Small intestine (tissue), 16 donors: ENCODE measurements at places on chromosomes 12 and 14. TPM values are rescaled to one million over a fixed set of nuclear protein-coding genes. Genes with fewer than 3 reads are reported as not detected.

DNA sequence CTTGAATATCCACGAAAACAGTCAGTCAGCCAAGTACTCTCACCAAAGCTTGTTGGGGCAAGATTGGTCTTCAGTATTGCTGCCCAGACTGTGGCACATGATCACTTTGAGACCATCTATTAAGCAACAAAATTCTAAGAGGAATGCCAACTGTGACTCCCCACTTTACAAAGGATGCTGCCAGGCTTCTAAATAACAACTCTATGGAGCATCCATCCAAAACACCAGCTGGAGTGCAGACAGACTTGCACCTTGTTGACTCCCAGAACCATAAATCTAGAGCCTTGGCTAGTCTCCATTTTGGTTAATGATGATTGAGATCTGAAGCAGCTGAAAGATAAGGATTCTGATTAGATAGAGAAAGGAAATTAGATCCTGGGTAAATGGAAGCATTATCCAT, 132.8 kb downstream of the DIO2 start:
- no peaks in the 10 kb centered on the region for H3K36me3 ChIP-seq
- H3K4me1 ChIP-seq = no peaks in the 10 kb centered on the region
- no peak overlapping the region for H3K4me3 ChIP-seq
- no peaks in the 10 kb centered on the region for H3K27me3 ChIP-seq
- no peak for DNase-seq

GRCh38 chr14:37579274-37579673, 15.8 kb downstream of the FOXA1 start:
- no peak for DNase-seq
- peaks cover 4% of the 10 kb centered on the region for H3K4me1 ChIP-seq
- H3K4me3 ChIP-seq = no peak overlapping the region
- H3K27ac ChIP-seq = no peak overlapping the region
- H3K36me3 ChIP-seq = no peaks in the 10 kb centered on the region
- peaks cover 3% of the 10 kb centered on the region for H3K27me3 ChIP-seq

DNA sequence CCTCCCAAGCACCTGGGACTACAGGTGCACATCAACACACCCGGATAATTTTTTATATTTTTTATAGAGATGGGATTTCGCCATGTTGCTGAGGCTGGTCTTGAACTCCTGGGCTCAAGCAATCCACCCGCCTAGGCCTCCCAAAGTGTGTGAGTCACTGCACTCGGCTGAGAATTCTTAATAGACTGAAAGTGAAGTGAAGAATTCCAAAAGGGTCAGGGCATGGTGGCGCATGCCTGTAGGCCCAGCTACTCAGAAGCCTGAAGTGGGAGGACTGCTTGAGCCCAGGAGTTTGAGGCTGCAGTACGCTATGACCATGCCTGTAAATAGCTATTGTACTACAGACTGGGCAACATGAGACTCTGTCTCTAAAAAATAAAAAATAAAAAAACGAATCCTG, 43.7 kb downstream of the TCHP start:
- no peaks in the 10 kb centered on the region for H3K27me3 ChIP-seq
- H3K36me3 ChIP-seq = peaks cover 38% of the 10 kb centered on the region
- peaks cover 3% of the 10 kb centered on the region for H3K4me1 ChIP-seq
- DNase-seq = no peak
- H3K27ac ChIP-seq = no peak overlapping the region

DNA sequence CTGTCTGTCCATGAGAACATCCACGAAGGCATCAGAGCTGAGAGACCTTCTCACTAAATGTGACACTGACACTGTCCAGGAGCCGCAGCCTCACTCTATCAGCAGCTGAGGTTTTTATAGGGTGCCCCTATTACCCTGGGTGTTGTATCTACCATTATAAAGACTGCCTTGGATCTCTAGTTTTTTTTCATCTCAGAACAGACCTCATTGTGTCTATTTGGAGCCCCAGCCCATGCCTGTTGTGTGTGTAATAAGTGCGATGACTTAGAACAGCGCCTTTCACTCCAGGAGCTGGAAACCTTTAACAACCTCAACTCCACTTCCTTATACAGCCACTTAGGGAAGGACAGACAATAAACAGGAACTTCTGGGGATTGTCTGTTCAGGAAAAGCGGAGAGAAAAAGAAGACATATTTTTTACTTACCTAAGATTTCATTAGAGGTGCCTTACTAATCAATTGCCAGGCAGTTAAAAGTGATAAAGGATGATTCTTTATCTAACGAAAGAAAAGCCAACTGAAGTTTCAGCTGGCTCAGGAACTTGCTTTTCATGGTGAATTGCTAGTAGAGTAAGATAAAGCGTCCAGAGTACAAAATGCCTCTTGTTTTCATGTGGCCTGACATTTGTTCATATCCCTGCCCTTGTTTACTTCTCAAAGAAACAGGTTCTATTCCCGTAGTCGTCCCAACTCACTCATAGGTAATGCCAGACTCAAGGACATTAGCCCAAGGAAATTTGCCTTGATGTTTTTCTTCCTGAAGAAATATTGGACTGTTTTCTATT, 420.6 kb downstream of the RAD51B start:
- no peaks in the 10 kb centered on the region for H3K27me3 ChIP-seq
- DNase-seq = peak; percentile 84
- peak overlapping the region; percentile 75 for H3K27ac ChIP-seq
- H3K4me3 ChIP-seq = no peak overlapping the region
- no peaks in the 10 kb centered on the region for H3K36me3 ChIP-seq
- peaks cover 78% of the 10 kb centered on the region for H3K4me1 ChIP-seq

- no peaks in the 10 kb centered on the region for H3K4me1 ChIP-seq
- no peak for DNase-seq
- H3K27me3 ChIP-seq = no peaks in the 10 kb centered on the region
- no peak overlapping the region for H3K27ac ChIP-seq
- no peaks in the 10 kb centered on the region for H3K36me3 ChIP-seq
These were observed 178.6 kb downstream of the TMEM132C start for GRCh38 chr12:128445415-128446127.

DNA sequence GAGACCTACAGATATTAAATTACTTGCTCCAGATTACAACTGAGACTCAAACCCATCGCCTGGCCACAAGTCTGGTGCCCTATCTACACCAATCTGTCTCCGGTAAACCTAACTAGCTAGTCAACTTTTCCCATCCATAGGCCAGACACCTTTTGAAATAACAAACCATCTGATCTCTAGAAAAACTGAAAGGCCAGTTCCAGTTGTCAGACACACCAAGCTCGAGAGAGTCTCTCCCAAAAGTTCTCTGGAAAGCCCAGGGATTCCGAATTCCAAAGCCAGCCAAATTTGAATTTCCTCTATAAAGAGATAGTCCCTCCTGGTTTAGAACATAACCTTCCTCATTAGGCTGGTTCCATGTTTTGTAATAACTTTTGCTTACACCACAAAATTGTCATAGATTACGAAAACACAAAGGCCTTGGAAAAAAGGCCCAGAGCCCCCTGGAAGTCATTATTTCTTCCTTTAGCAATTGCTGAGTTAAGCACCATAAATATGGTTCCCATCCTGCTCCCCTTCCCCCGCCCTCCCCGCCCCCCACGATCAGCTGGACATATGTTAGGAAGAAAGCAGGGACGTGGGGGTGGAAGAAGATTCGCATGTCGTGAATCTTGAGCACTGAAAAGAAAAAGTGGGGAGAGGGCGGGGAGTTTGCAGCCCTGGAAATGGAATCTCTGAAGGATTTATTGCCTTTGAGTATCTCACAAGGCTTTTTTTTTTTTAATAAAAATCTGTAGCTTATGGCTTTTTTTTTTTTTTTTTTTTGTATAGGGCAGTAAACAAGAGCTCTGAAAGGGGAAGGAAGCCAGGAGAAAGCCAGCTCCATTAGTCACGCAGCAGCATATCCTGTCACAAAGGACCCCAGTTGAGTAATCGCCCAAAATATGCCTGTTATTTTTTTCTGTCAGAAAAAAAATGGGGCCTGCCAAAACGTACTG, 110.4 kb downstream of the ZFP36L1 start:
- no peak overlapping the region for H3K4me3 ChIP-seq
- H3K27me3 ChIP-seq = no peaks in the 10 kb centered on the region
- H3K4me1 ChIP-seq = peaks cover 17% of the 10 kb centered on the region
- H3K27ac ChIP-seq = peak overlapping the region; percentile 81

DNA sequence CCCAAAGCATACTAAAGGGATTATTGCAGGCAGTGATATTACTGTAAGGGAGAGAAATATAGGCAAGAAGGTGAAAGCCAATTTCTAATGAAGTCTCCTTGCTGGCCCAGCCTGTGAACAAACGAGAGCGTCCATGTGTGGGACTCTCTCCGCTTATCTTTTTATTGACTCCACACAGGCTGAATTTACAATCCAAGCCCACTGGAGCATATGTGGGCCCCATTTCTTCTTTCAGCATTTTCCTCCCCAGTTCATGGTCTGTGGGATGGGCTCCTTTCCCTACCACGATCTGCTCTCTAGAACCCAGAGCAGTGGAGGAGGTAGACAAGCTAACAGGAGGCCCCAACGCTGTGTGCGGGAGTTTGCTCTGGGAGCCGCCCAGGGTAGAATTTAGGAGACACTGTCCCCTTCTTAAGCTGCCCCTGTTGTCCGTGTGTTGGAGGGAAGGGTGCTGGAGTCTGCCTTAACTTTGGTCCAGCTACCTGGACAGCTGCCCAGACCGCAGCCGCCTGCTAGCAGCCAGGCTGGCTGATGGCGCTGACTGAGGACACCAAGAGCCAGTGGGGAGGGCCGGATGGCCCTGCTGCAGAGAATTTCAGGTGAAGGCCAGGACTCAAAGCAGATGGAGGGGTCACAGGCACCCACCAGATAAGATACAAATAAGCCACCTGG, 3.2 kb upstream of the HOXC11 start:
- H3K36me3 ChIP-seq = no peaks in the 10 kb centered on the region
- no peak for DNase-seq
- H3K27me3 ChIP-seq = peaks cover 100% of the 10 kb centered on the region
- no peaks in the 10 kb centered on the region for H3K4me1 ChIP-seq
- no peak overlapping the region for H3K4me3 ChIP-seq

GRCh38 chr12:121560392-121561008, 20.3 kb downstream of the KDM2B start:
- no peak overlapping the region for H3K27ac ChIP-seq
- H3K4me1 ChIP-seq = no peaks in the 10 kb centered on the region
- H3K4me3 ChIP-seq = no peak overlapping the region
- H3K27me3 ChIP-seq = no peaks in the 10 kb centered on the region
- no peak for DNase-seq

DNA sequence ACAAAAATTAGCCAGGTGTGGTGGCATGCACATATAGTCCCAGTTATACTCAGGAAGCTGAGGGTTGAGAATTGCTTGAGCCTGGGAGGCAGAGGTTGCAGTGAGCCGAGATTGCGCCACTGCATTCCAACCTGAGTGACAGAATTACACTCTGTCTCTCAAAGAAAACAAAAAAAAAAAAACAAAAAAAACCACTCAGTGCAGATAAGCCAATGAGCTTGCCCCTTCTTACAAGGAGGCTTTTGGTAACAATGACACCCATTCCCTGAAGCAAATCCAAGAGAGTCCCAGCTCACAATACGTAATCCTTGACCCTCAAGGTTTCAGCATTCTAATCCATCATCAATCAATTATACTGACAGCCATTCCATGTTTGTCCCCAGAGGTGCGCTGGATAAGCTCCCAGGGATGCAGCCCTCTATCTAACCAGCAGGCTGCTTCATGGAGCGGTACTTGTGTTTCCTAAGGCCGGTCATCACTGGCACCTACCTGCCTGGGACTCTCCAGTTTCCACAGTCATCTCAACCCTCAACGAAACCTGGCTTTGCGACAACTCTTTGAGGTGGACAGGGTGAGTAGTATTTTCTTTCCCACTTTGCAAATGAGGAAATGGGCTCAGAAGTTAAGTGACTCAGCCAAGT, 12.4 kb downstream of the GCN1 start:
- H3K4me3 ChIP-seq = no peak overlapping the region
- H3K27ac ChIP-seq = no peak overlapping the region
- no peaks in the 10 kb centered on the region for H3K4me1 ChIP-seq
- DNase-seq = no peak
- peaks cover 31% of the 10 kb centered on the region for H3K36me3 ChIP-seq

DNA sequence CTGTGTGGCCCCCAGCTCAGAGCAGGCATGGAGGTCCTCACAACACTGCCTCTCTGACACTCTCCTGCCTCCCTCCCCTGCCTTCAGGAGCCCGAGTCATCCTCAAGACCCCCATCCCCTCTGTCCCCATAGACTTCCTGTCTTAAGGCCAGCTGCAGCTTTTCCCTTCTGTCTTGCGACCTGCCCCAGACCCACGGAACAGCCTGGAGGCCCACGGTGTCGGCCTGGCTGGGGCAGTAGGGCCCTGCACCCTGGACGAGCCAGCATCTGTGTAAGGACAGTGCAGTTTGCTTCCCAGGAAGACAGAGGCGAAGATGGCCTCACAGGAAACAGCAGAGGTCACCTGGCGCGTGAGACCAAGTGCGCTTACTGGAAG, 9.7 kb downstream of the TEDC1 start:
- H3K27ac ChIP-seq = no peak overlapping the region
- no peak overlapping the region for H3K4me3 ChIP-seq
- H3K27me3 ChIP-seq = no peaks in the 10 kb centered on the region
- DNase-seq = no peak

DNA sequence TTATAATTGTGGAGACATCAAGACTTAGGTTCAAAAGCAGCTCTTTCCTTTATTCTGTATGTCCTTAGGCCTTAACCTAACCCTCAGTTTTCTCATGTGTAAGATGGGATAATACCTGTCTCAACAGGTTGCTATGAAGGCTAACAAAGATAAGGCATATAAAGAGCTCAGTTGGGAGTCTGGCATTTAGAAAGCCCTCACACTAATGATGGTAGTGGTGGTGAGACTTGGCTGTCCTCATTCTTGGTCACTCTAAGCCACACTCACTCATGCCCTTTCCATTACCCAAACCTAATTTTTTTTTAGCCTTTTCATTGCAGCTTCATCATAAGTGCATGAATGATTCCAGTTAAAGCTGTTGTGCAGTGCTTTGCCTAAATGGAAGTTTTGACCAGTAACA, 137.3 kb downstream of the TGFB3 start:
- no peak overlapping the region for H3K27ac ChIP-seq
- no peak for DNase-seq
- no peaks in the 10 kb centered on the region for H3K27me3 ChIP-seq
- no peak overlapping the region for H3K4me3 ChIP-seq
- H3K36me3 ChIP-seq = no peaks in the 10 kb centered on the region
- no peaks in the 10 kb centered on the region for H3K4me1 ChIP-seq

GRCh38 chr14:105334383-105335230, 20.1 kb downstream of the PACS2 start:
- no peak overlapping the region for H3K4me3 ChIP-seq
- no peaks in the 10 kb centered on the region for H3K4me1 ChIP-seq
- no peak overlapping the region for H3K27ac ChIP-seq
- H3K27me3 ChIP-seq = no peaks in the 10 kb centered on the region
- no peak for DNase-seq

The AQP2 gene
- 0.04 TPM for polyA plus RNA-seq

The IL26 gene
- not detected for polyA plus RNA-seq

The SMCO3 gene
- polyA plus RNA-seq = not detected

The OLR1 gene
- polyA plus RNA-seq = 0.27 TPM

The PPFIA2 gene
- 2.6 TPM for polyA plus RNA-seq

The REM2 gene
- 0.90 TPM for polyA plus RNA-seq

The FITM1 gene
- 5.8 TPM for polyA plus RNA-seq

The ANKLE2 gene
- polyA plus RNA-seq = 49.9 TPM

The TSHR gene
- not detected for polyA plus RNA-seq

The CIROP gene
- polyA plus RNA-seq = not detected

The TBC1D30 gene
- polyA plus RNA-seq = 7.7 TPM

The TAS2R9 gene
- not detected for polyA plus RNA-seq

The NDRG2 gene
- polyA plus RNA-seq = 88.1 TPM
